ENCODE measurements at places on chromosomes 1 and 21.

DNA sequence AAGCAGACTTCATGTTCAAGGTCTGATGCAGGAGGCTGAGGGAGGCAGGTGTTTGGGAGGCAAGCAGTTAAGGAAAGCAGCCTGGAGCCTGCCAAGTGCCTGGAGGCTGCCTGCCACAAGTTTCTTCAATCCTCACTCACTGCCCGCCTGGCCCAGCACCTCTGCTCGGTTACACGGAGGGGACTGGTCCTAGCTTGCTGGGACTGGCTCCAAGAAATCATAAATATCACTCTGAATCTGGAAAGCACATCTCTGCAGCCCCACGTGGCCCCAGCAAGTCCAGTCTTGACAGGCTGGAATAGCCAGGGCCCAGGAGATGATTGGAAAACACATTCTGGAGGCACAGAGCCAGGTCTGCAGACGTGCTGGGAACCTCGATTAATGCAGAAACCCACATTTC, 83.9 kb downstream of the BCAR3 start:
- no peak for DNase-seq

- DNase-seq, result no peak
Observed at GRCh38 chr1:10621906-10622305, 147.2 kb downstream of the PEX14 start.

DNA sequence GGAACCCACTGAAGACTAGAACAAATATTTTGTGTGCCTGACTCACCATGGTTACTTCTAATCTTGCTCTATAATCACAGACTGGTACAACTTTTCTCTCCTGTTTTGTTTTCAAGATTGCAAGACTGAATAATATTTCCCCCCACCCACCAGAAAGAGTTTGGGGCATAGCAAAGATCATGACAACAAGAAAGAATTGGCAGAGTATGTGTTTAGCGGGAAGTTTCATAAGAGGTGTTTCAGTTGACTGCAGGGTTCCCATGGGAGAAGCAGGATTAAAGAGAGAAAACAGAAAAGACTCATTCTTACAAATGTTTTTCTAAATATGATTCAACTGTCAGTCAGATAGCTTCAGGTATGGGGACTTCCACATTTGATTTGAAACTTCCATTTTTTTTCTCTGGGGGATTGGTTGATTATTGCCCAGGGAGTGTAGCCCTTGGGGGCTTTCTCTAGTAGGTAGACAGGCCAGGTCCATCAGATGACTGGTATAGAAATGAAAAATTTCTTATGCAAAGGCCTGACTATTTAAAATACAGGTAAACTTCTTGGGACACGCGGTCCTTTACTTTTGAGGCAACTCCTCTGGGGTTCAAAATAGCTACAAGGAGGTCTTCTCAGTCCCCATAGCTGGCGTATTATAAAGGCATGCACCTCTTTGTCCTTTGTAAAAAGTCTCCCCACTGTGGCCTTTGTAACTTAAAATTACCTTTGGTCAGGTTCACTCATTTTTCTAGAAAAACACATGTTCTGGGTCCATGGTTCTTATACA, 13.9 kb downstream of the OR14I1 start:
- DNase-seq, result no peak

DNA sequence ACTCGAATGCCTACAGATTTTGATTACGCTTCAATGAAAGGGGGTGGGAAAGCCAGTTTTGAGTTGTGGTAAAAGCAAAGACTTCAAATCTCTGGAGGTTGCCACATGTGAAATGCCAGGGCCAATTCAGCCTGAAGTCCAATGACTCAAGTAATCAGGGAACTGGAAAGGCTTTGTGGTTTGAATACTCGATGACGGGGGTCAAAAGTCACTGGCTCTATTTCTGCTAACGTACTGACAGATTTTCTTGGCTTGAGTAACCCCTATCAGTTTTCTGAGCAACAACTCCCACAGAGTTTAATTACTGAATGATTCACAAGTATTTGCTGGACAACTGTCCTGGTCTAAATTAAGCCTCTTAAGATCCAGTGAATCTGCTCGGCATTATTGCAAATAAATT, 152.2 kb downstream of the SIPA1L2 start:
- DNase-seq, result peak; percentile 96

DNA sequence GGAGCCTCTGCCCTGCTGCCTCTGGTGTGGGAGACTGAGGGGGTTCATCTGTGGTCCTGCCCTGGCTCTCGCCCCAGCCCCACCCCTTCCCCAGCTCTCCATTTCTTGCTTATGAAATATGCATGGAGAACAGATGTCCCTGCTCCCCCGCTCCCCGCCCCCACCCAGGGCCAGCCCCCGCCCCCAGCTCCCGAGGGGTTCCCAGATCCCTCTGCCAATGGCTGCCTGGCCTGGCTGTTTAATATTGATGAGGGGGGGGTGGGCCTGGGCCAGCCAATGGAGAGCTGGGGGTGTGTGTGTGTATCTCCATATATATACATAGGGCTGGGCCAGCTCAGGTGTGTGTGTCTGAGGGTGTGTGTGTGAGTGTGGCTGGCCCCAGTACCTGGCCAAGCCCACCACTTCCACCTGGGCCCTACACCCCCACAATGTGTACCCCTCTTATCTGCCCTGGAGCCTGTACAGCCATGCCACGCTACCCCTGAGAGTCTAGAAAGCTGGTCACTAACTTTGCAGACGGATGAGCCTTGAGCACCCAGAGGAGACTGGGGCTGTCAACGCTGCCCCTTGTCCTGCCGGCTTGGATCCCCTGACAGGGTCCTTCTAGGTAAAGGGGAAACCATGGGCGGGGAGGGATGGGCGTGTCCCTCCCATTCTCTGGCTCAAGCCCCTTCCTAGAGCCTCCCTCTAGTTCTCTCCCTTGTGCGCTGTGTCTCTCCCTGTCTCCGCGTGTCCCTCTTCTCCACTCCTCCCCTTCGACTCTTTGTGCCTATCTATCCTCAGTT, at the start of gene NHLH1:
NHLH1 (plus strand) TSS at position 341 of the 785 bp plus-strand sequence. CDS start 3,661 bp downstream, outside the sequence.
- no peak for DNase-seq

DNA sequence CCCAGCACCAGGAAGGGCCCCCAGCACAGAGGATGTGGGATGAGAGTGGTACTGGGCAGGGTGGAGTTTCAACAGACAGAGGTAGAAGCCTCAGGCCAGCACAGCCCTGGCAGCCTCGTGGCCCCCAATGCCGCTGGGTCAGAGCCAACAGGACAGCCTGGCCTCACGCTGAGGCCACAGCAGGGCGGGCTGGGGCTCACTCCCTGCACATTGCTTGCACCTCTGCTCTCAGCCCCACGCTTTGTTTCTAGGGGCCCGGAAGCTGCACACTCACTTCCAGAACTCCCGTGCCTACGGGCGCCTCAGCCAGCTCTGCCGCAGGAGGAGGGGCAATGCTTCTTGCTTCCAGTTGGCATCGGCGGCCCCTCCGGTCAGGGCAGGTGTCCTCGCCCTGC, 72.9 kb downstream of the SIK1 start:
- DNase-seq, result no peak

DNA sequence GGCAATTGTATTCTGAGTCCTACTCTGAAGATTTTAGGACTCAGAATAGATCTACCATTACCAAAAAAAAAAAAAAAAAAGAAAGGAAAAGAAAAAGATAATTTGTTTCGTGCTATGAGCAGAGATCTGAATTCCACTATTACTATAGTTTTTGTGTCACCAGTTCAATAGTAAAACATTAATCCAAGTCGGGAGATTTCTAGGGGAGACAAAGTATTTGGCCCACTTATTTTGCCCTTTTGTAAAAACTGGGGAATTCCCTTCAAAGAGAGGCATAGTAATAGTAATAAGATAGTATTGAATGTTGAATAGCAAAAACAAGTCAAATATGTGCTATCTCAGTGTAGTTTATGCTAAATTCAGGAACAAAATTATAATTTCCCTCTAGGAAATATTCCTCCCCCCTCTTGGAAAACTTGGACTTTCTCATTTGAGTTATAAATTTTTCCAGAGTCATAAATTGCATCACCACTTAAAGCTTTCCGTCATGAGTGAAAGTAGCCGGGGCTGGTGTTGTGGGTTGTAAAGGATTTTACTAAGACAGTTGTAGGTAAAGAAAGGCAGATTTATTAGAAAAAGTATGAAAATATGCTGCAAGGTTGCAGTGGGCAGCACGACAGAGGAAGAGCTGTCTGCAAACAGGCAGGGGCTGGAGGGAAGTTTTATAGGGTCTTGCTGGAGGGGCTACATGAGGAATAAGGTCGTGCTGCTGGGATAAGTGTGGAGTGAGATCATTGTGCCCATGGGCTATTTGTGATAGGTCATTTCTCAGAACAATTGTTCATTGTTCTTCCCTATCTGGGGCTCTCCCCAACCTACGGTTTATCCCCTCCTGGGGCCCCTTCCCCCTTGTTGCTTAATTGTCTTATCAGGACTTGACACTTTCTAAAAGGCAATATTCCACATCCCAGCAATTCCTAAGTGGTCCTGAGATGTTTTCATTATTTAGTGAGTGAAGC, 1009.9 kb downstream of the PLA2G4A start:
- no peak for DNase-seq

DNA sequence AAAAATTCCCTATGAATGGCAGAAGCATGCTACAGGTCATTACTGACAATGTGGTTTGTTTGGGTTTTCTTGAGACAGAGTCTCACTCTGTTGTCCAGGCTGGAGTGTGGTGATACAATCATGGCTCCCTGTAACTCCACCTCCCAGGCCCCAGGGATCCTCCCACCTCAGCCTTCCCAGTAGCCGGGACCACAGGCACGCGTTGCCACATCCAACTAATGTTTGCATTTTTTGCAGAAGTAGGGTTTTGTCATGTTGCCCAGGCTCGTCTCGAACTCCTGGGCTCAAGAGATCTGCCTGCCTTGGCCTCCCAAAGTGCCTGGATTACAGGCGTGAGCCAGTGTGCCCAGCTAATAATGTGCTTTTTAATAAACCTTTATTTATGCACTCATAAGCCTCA, 259.1 kb downstream of the NFIA start:
- no peak for DNase-seq

GRCh38 chr1:65172936-65173690, 25.1 kb downstream of the AK4 start:
- DNase-seq, result no peak

- no peak for DNase-seq
Observed at GRCh38 chr21:26954662-26955121, 12.2 kb downstream of the ADAMTS5 start.

- no peak for DNase-seq
Observed at GRCh38 chr1:208280681-208281450, 36.7 kb upstream of the PLXNA2 start.

DNA sequence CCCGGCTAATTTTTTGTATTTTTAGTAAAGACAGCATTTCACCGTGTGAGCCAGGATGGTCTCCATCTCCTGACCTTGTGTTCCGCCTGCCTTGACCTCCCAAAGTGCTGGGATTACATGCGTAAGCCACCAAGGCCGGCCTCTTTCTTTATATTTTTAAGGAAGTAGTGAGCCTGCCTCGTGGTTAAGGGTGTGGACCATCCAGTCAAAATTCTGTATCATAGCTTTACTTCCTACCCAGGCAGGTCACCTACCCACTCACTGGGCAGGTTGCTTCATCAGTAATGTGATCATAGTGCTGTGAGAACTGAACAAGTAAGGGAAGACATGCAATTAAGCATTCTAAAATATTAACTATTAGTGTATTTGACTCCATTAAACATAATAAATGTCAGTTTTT, 8.1 kb upstream of the ACOT7 start:
- DNase-seq, result no peak

GRCh38 chr1:89566761-89567174, 42.1 kb downstream of the LRRC8B start:
- no peak for DNase-seq

- DNase-seq, result peak; percentile 47
Observed at GRCh38 chr1:115377411-115377810, 39.4 kb upstream of the NGF start.

- no peak for DNase-seq
Observed at GRCh38 chr1:182114627-182115023, 53.1 kb upstream of the ZNF648 start.

- no peak for DNase-seq
Observed at GRCh38 chr1:111154021-111154999, 14.3 kb downstream of the CEPT1 start.

DNA sequence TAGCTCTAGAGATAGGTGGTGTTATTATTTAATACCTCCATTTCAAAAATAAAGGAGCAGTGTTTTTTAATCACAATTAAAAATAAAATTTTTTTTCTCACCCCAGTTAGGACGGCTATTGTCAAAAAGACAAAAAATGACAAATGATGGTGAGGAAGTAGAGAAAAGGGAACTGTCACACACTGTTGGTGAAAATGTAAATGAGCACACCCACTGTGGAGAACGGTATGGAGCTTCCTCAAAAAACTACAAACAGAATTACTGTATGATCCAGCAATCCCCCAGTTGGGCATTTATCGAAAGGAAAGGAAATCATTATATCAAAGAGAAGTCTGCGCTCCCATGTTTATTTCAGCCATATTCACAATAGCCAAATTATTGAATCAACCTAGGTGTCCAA, 148.7 kb upstream of the NR5A2 start:
- DNase-seq, result no peak

GRCh38 chr1:14254251-14254650, 344.2 kb upstream of the KAZN start:
- DNase-seq, result no peak

DNA sequence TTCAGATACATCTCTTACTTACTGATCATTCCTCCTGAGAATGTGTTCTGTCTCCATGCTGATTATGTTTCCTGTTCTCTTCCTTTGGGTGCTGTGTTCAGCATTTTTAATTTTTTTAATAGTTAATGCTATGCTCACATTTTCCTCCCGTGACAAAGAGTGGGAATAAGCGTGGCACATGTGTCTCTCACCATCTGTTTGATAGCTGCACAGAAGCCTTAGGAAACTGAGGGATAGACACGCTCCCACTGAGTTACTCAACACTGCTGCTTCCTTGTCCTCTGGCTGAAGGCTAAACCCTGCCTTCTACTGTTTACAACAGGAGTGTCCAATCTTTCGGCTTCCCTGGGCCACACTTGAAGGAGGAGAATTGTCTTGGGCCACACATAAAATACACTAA, 264.2 kb downstream of the DISC1 start:
- no peak for DNase-seq

GRCh38 chr1:29338908-29339575, 102.7 kb downstream of the PTPRU start:
- peak; percentile 15 for DNase-seq

GRCh38 chr1:118290571-118290970, 105.5 kb upstream of the SPAG17 start:
- DNase-seq, result no peak

GRCh38 chr1:161198194-161198896, 509 bp downstream of the ADAMTS4 start:
- DNase-seq, result peak; percentile 79

- no peak for DNase-seq
Observed at GRCh38 chr1:241654019-241654418, 1.9 kb downstream of the WDR64 start.

DNA sequence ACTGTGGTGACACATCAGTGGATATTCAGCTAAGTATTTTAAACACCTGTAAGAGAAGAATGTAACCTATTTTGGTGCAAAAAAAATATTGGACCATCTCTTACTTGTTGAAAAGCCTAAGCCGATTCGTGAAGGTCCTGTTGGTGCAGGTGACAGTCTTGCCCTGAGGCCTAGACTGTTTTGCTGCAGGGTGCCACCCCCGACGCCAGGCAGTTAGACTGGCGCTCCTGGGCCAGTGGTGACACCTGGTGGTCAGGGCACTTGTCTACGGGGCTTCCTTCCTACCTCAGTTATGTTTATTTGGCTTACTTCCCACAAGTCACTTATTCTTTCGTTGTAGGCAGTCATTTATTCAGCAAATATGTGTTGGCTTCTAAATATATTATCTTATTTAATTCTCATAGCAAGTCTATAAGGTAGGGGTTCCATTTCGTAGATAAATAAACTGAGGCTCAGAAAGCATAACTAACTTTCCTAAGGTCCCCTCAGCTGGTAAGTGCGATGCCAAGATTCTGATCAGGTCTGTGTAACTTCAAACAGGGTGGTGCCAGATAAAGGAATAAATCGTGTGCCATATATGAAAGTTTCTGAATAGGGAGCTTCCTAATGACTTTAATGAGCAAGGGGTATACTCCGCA, 1.9 kb downstream of the EEIG2 start:
- no peak for DNase-seq
